HepG2 (cell line): ENCODE measurements at places on chromosomes 1 and 21. TPM values are rescaled to one million over a fixed set of nuclear protein-coding genes. Genes with fewer than 3 reads are reported as not detected.

- DNase-seq = no peak
- H3K27me3 ChIP-seq = no peaks in the 10 kb centered on the region
- no peaks in the 10 kb centered on the region for H3K36me3 ChIP-seq
- H3K27ac ChIP-seq = no peak overlapping the region
These were observed 77.1 kb downstream of the TOMM20 start for GRCh38 chr1:235051521-235051920.

GRCh38 chr1:79431340-79431739 lies 424.8 kb upstream of the ADGRL4 start:
- no peaks in the 10 kb centered on the region for H3K4me1 ChIP-seq
- no peak overlapping the region for H3K4me3 ChIP-seq
- no peak for DNase-seq
- H3K27ac ChIP-seq = no peak overlapping the region

DNA sequence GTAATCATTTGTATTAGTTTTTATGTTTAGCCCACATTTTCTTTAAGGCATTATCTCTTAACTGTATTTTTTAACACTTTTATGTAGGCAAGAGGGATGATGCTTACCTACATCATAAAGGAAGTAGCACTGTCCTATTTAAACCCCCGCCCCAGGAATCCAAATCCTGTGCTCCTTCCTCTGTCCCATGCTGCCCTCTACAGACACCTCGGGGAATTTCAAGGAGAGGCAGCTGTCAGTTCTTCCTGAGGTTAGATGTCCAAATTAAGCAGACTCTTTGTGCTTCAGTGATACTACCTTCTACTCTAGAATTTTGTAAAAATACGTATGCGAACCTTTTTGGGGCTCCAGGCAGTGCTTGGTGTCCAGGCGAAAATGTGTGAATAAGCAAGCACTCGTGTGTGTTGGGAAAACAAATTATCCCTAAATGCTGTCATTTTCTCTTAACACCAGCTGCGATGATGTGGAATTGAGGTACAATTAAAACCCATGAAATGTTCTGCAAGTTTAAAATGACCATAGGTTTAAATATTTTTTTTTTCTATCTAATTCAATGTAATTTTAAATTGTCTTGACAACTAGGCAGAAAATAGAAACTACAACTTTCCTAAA lies 19.2 kb downstream of the CRCT1 start:
- no peaks in the 10 kb centered on the region for H3K36me3 ChIP-seq
- H3K4me1 ChIP-seq = no peaks in the 10 kb centered on the region
- no peak overlapping the region for H3K27ac ChIP-seq
- H3K27me3 ChIP-seq = 0 out of 3 replicates have a peak, but pooled peaks cover 5% of the 10 kb centered on the region

DNA sequence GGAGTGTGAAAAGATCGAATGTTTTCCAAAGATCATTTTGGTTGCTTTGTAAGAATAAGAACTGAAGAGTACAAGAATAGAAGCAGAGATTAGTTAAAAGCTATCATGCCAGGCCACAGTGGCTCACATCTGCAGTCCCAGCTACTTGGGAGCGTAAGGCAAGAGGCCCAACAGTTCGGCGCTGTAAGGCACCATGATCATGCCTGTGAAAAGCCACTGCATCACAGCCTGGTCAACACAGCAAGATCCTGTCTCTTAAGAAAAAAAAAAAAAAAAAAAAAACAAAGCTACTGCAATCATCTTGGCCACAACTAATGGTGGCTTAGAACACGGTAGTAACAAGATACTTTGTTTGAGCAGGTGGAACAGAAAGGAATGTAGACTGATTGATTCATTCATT lies 116.2 kb downstream of the EIF4G3 start:
- peaks cover 4% of the 10 kb centered on the region; the same call in 1 of the 2 replicates for H3K4me1 ChIP-seq
- H3K27ac ChIP-seq = no peak overlapping the region
- no peak overlapping the region for H3K4me3 ChIP-seq

The UMODL1 gene
- total RNA-seq = not detected in 2 replicates

The S100A14 gene
- total RNA-seq = 1.4 and 2.0 TPM in 2 replicates

The CDA gene
- 0.66 and 0.72 TPM in 2 replicates for total RNA-seq

- no peak overlapping the region for H3K4me3 ChIP-seq
- no peak overlapping the region for H3K27ac ChIP-seq
- no peaks in the 10 kb centered on the region for H3K4me1 ChIP-seq
- no peaks in the 10 kb centered on the region for H3K27me3 ChIP-seq
These were observed 115.6 kb upstream of the KIAA1614 start for GRCh38 chr1:180796897-180797640.

The SUCO gene
- 17.0 and 25.5 TPM in 2 replicates for total RNA-seq

- H3K27me3 ChIP-seq = 0 out of 3 replicates have a peak, but pooled peaks cover 4% of the 10 kb centered on the region
- no peak for DNase-seq
- H3K36me3 ChIP-seq = no peaks in the 10 kb centered on the region
- no peak overlapping the region for H3K4me3 ChIP-seq
These were observed 48.2 kb upstream of the PRELP start for GRCh38 chr1:203427451-203427850.

The SYDE2 gene
- 5.3 and 7.9 TPM in 2 replicates for total RNA-seq
